ENCODE measurements at places on chromosomes 5 and 9.

DNA sequence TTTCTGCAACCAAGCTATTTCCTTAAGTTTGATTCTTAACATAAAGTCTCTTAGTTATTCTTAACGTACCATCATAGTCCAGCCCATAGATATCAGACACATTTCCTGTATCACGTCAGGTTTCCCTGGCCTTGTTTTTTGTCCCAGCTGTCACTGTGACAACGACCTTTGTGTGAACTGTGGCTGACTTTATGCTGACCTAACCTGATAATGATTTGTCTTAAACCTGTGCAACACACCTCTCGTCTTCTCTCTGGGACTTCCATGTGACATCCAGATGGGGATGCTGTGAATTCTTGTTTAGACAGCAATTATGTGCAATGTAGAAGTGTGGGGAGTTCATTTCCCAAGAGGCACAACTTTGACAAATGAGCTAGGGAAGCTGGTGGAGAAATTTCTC is 662.8 kb downstream of the PTPRD start:
- DNase-seq: no peak

GRCh38 chr5:124052201-124052600 is 540.2 kb downstream of the CSNK1G3 start:
- no peak for DNase-seq

GRCh38 chr9:78441396-78441795 is 144.5 kb downstream of the PSAT1 start:
- no peak for DNase-seq

DNA sequence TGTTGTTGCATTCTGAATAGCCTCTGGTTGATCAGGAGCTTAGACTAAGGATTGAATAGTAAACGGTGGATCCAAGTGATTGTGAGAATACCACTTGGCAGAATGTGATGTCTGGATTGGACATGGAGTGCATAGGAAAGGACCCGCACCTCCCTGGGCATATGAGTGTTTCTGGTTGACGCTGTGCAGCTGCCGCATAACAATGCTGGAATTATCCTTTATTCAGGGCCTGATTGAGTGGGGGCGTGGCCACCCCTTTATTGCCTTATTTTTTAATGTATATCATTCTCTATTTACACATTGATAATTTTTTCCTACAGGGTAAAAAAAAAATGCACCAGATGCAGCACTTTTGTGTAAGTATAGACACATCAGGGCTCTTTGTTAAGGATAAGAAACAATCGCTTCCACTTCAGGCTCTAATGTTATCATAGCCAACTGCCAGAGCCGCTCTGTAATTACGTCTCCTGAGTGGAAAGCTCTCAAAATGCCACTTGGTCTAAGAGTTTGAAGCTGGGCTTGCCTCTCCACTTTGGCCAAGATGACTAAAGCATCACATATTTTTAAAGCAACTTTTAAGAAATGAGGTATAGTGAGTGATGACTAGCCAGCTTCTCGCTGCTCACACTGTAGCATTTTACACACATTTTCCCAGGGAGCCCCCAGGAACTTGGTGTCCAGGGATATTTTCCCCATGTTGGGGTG is 5.7 kb downstream of the FGD3 start:
- DNase-seq: no peak

- DNase-seq: no peak
These were observed 37.2 kb downstream of the GPBP1 start for GRCh38 chr5:57211039-57211438.

DNA sequence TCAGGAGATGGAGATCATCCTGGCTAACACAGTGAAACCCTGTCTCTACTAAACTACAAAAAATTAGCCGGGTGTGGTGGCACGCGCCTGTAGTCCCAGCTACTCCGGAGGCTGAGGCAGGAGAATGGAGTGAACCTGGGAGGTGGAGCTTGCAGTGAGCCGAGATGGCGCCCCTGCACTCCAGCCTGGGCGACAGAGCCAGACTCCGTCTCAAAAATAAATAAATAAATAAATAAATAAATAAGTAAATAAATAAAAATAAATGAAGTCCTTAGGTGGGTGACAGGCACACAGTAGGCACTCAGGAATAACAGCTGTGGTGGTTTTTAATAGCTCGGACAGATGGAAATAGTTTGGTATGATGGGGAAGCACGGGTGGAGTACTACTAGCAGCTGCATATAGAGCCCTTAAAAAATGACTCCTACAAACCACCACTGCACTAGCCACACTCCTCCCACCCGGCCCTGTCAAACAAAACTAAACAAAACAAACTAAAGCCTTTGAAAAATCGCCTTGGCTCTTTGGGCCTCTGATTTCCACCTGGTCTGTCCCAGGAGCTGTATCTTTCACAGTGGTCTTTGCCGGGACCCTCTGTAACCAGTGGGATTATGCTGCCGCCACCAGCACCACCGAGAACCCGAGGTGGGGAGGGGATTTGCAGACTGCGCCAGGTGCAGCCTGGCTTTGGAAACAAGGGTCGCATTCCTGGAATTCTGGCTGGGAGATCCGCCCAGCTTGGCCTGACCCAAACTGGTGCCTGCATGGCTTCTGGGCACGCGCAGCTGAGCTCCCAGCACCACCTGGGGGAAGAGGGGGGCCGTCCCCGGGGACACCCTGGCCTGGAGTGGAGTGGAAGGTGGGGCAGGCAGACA is 5.1 kb upstream of the WDR5 start:
- no peak for DNase-seq

DNA sequence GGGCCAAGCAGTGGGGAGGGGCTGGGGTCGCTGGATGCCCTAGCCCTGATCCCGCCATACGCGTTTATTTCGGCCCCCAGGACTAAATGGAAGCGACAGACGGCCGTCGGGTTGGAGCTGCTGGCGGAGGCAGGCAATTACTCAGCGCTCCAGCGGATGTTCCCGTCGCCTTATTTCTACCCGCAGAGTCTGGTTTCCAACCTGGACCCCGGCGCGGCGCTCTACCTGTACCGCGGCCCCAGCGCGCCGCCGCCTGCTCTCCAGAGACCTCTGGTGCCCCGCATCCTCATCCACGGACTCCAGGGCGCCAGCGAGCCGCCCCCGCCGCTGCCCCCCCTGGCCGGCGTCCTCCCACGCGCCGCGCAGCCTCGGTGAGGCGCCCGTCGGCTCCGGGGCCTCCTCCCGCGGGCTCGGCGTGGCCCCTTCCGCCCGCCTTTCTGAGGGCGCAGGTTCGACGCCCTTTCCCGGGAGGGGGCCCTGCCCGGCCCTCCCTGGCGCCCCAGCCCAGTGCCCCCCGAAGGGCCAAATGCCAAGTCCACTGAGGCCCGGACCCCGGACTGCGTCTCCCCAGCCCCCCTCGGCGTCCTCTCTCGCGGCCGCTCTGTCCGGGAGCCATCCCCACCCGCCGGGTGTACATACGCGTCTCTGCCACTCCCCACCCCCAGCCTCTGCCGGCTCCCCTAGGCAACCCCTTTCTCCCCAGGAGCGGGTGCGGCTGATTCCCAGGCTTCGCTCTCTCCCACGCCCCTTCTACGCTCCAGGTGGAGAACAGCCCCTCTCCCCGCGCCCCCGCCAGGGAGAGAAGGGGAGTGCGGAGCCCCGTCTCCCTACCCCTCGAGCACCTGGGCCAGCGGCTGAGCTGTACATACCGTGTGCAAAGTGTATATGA is 7.0 kb downstream of the BARHL1 start:
- DNase-seq: no peak

- no peak for DNase-seq
These were observed 7.5 kb downstream of the KIAA1958 start for GRCh38 chr9:112494153-112494552.

DNA sequence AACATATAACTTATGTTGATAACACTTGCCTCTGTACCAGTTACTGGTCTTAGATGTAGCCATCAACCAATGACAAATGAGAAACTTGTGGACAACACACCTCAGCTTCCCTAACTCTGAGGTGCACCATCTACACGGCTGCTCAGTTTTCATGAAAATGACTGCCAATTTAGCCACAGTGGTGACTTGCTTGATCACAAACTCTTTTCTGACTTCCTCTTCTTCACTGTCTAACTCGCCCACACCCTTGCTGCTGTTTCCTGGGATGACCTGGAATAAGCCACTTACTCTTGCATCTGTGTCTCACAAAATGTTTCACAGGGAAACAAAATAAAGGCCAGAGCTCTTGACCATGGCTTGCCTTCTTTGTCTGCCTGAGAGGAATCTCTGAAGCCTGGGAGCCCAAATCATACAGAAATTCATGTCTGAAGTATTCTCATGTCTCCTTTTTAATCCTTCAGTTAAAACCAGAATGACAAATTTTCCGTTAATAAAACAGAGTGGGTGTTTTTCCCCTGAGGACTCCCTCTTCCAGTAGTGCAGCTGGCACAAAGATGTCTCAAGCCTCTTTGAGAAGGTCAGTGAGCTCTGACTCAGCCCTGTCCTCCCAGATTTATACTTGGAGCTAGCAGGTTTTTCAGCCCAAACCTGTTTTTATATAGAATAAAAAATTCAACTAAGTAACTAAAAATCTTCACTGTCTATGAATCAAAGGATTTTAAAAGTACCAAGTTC is 126.5 kb upstream of the PAM start:
- no peak for DNase-seq

GRCh38 chr9:100602342-100602801 is 24.5 kb downstream of the CAVIN4 start:
- no peak for DNase-seq

DNA sequence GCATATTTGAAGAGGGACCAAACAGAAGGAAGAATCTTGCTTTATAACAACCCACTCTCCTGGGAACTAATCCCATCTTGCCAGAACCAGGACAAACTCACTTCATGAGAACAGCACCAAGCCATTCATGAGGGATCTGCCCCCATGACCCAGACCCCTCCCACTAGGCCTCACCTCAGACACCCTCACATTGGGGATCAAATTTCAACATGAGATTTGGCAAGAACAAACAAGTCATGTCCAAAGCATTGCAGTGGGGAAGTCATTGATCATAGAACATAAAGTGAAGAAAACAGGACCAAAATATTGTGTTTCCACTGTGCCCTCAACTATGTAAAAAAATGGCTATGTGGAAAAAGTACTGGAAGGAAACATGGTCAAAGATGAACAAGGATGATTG is 43.9 kb downstream of the MAP1B start:
- no peak for DNase-seq

- DNase-seq: no peak
These were observed 50.4 kb downstream of the ZNF474 start for GRCh38 chr5:122179701-122180100.

GRCh38 chr9:134442085-134442474 is 115.8 kb downstream of the RXRA start:
- no peak for DNase-seq

- peak; percentile 90 for DNase-seq
These were observed at the start of gene ZMYND19 for GRCh38 chr9:137590469-137591383. TSS of gene ZMYND19 (minus strand) at chr9:137590512. CDS start at chr9:137590263, 249 bp downstream.

DNA sequence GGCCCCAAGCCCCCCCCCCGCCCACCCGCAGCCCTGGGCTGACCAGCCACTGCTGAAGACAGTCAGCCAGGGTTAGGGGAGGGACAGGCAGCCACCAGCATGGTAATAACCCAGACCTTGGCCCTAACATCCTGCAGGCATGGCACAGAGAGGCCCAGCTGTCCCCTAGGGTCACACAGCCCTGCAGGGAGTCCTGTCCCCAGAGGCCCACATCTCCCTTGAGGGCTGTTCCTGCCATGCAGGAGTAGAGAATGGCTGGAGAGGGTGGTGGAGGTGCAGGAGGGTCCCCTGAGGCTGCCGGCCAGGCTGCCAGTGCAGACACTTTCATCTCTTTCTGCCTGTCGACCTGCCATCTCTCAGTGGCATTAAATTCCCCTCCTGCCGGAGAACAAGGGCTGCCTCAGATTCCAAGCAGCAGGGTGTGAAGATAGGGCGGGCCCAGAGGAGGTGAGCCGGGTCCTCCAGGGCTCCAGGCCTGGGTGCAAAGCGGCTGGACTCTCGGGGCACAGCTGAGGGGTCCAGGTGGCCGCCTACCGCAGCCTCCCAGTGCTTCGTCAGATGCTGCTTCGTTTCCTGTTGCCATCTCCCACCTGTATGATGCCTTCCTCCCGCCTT is 40.0 kb downstream of the CXXC5 start:
- DNase-seq: no peak

GRCh38 chr5:176387384-176387925 is 943 bp downstream of the NOP16 start:
- no peak for DNase-seq

DNA sequence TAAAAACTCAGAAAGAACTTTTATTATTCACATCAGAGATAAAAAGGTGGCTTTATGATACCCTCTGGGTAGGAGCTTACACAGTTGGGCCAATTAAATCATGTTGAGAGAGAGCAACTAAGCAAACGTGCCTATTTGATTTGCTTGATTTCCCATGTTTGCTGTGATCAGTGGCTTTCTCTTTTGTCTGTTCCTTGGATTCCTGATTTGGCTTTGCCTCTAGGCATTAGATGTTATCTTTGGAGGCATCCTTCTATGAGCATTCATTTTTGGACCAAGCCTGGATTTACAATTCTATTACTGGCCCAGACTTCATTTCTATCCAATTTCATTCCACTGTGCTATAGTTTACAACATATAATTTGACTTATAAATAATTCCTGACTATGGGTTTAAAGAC is 35.9 kb downstream of the VCAN start:
- DNase-seq: no peak

- DNase-seq: no peak
These were observed 85.4 kb upstream of the IL7R start for GRCh38 chr5:35771300-35771699.

DNA sequence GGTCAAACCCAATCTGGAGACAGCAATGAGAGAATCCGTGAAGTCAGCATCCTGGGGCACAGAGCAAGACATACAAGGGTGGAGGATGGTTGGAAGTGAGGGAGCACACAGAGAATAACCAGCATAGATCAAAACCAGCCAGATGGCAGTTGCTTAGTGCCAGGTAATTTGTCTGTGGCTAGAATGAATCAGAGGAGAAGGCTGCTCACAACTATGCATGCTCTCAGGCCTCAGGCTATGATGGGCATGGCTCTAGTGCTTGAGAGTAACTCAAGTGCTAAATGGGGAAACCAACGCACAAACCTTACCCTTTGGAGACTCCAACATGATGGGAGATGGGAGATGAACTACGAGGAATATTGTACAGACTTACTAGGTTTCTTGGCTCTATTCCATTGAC is 160.8 kb downstream of the DMRT2 start:
- no peak for DNase-seq

GRCh38 chr5:64318175-64318574 is 152.5 kb downstream of the RNF180 start:
- no peak for DNase-seq

GRCh38 chr9:105059252-105059651 is 131.3 kb upstream of the ABCA1 start:
- DNase-seq: no peak

- DNase-seq: no peak
These were observed 25.6 kb downstream of the STC2 start for GRCh38 chr5:173302546-173303155.

DNA sequence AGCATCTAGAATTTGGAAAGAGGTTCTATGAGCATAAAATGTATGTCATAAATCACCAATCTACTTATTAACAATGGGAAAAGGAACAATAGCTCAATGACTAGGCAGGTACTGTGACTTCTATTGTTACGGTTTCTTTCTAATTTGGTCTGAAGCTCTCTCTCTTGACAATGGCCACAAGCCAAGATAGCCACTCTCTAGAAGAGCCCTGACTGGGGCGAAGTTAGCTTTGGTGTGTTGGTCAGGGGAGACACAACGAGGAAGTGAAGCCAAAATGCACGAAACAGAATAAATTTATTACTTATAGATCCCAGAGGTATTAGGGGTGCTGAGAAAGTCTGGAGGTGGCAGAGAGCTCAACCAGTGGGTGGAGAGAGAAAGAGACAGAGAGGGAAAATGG is 9.4 kb upstream of the RAD23B start:
- no peak for DNase-seq

- no peak for DNase-seq
These were observed 114.4 kb downstream of the SEC61B start for GRCh38 chr9:99336531-99336930.

GRCh38 chr9:137156567-137157375 is 13.1 kb downstream of the LRRC26 start:
- peak; percentile 42 for DNase-seq

- no peak for DNase-seq
These were observed 175.6 kb downstream of the MEF2C start for GRCh38 chr5:88707216-88707965.

Measured in CD4-positive, alpha-beta T cell treated with Interleukin-1 beta for 1 hour (primary cell).